Hippocampal formation (tissue), 2 donors: ENCODE measurements at places on chromosomes 3 and 15.

- no peak for DNase-seq
Observed at GRCh38 chr15:100334015-100334414, 7.8 kb downstream of the ADAMTS17 start.

DNA sequence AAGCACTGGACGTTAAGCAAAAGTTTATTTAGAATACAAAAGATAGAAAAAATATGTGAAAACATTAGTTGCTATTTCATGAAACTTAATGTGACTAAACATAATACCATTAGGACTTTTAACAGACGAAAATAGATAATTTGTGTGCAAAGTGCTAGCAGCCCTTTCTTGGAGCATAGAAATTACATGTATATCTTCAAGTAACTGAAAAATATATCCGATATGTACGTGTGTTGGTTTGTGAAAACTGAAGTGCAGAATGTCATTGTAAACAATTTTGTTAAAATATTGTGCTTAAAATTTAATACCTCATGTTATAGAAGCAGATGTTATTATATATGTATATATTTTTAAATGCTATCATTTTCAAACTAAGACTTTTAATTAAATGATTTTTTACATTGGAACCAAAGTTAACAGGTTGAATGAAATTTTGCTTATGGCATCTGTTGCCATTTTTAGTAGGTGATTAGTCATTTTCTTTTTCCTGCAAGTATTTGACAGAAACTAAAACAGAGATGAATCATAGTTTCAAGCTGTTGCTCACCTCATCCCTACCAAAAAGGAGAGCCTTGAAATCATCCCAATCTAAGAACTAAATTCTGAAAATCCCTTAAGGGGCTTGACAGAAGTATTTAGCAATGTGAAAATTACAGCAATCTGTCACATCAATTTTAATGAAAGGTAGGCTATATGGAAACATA is 334.8 kb downstream of the NAALADL2 start:
- DNase-seq, result no peak

GRCh38 chr3:44439499-44440295 is 37.8 kb downstream of the ZNF445 start:
- peak; percentile 13 for DNase-seq

DNA sequence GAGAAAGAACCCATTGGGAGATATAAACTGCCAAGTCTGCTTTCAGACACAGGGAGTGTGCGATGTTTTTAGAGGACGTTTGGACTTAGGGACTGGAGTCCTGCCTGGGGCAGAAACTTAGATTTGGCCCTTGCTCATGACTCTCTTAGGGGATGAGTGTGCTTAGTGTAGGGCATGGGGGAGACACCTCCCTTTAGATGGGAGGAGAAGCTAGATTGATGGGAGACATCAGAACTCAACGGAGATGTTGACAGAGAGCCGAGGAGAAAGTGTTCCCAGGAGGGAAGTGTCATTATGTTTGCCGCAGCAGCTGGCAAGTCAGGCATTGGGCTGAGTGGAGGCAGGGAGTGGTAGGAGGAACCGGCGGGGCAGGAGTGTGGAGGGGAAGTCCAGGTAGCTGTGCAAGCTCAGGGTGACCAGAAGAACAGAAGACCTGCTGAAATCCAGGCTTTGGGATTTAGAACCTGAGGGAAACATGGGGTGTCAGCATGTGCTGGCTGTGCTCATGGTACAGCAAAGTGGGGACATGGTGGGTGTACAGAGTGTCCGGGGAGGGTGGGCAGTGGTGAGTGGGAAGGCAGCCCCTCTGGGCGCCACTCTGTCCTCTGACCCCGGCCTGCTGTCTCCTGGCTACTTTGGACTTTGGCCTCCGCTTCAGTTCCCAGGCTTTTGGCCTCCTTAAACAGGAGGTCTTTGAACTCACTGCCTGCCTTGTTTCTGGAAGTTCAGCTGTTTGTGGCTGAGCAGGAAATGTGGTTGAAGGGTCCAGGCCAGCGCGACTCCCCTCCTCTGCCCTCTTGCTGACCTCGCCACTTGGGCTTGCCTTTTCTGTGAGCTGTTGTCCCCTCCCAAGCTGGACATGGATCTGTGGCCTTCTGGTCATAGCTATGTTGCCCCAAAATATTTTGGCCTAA is 324.0 kb upstream of the LRRFIP2 start:
- no peak for DNase-seq

DNA sequence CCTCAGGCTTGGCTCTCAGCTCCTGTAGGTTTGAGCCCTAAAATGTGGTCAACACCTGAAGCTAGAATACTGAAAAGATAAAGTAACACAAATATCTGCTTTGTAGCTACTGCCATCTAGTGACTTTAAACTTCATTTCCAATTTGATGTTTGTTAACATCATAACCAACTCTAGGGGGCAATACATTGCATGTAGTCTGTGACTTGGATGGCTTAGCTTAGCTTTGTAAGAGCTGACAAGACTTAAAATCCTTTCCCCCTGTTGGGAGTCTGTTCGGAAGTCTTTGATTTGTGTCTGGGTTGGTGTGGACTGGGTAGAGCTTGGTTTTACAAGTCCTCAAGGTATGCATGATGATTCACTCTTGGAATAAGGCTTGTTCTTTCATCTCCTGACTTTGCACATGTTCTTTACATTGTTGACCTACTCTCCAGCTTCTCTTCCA is 51.7 kb downstream of the SCN11A start:
- no peak for DNase-seq

- DNase-seq, result no peak
Observed at GRCh38 chr15:71055461-71055860, 59.8 kb upstream of the THSD4 start.

GRCh38 chr3:180680097-180680430 is 775 bp upstream of the CCDC39 start:
- DNase-seq, result peak; percentile 42

DNA sequence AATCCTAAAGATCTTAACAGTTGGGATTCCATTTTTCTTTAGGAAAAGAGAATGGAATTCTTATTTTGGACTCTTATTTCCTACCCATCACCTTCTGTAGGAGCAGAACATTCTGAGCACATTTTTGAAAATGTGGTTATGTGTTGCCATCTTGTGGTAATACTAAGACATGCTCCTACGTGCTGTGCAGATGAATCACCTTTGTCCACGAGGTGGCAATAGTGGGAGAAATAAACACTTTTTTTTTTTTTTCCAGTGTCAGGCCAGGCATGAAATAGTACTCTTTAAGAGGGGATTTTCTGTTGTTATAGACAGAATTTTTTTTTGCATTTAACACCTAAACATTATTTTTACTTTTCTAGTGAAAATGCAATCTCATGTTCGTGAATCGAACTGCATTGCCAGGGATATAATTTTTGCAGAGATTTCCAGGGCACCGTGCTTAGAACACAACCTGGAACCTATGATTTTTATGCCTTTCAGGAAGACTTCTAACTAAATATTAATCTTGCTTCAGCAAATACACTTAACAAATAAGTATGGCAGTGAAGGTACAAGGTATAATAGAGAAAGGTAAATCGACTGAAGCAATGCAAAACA is 196.6 kb downstream of the GAP43 start:
- peak; percentile 8 for DNase-seq

DNA sequence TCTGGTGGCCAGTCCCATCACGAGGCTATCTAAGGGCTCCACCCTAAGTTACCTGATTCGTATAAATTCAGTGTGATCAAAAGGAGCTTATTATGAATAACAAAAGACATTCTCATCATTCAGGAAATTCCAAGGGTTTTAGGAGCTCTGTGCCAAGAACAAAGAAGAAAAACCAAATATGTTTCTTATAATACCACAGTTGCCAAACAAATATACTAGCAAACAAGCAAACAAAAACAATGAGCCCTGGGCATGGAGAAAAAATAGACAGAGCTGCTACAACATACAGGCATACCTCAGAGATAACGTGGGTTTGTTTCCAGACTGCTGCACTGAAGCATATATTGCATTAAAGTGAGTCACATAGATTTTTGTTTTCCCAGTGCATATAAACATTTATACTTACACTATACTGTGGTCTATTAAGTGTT is 20.2 kb upstream of the CFAP161 start:
- DNase-seq, result no peak

GRCh38 chr15:23647421-23648370 is at the start of gene MAGEL2:
Gene MAGEL2, minus strand, starts transcription at chr15:23647867. Its CDS starts 125 bp downstream, at chr15:23647742.
- peak; percentile 6 for DNase-seq

- DNase-seq, result no peak
Observed at GRCh38 chr3:81352867-81353266, 408.6 kb downstream of the GBE1 start.

DNA sequence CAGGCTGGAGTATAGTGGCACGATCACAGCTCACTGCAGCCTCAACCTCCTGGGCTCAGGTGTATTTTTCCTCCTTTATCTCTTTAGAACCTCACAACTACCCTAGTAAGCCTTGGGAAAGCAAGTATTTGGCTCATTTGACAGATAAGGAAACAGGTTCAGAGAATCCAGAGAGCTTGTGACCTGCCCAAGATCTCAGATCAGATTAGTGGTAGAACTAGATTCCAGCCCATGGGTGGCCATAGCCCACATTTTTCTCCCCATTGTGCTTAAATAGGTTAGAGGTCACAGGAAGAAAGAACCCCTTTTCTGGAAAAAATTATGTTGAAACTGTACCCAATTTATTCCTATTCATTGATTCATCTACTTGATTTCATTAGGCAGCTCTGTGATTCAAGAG is 64.3 kb downstream of the TSC22D2 start:
- DNase-seq, result no peak

DNA sequence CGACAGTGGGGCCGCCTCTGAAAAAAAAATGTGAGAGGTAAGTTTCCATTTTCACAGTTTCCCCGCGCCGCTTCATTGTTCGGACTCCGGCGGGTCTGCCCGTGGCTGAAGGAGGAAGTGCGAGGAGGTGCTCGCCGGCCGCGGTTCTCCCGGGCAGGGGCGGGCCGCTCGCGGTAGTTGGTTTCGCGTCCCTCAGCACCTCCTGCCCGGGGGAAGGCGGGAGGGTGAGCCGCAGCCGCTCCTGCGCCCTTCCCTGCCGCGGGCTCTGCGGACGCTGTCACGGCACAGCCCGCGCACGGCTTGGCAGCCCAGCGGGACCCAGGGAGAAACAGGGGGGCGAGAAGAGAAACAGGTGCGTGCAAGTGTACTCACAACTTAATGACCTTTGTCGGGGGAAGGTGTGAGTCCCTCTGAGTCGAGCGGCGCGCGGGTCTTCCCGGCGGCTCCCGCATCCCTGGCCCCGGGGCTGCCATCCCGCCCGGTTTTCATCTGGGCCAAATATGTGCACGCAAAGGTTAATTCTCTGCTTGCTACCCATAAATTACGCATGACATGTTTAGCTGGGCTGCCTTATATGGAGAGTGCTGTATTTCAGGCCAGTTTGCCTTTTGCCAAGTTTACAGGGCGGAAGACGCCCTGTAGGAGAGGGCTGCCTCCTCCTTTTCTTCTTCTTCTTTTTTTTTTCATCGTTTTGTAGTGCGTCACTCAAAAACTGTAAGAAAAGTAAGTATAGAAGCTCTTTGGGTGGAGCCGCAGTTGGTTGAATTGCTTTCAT is 514 bp downstream of the MBNL1 start:
- peak; percentile 66 for DNase-seq

DNA sequence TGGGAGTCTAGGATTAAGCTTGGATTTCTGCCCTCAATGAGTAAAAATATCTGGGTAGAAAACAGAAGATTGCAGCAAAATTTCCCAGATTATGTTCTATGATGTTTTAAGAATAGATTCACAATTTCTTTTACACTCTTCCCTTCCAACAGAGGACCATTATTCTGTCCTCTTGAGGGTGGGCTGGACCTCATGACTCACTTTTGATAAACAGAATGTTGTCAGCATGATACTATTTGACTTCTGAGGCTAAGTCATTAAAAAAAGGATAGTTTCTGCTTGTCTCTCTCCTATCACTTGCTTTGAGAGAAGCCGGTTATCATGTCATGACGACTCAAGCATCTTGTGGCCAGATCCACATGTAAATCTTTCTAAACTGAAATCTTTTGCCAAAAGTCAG is 396.2 kb upstream of the CDIN1 start:
- DNase-seq, result no peak

DNA sequence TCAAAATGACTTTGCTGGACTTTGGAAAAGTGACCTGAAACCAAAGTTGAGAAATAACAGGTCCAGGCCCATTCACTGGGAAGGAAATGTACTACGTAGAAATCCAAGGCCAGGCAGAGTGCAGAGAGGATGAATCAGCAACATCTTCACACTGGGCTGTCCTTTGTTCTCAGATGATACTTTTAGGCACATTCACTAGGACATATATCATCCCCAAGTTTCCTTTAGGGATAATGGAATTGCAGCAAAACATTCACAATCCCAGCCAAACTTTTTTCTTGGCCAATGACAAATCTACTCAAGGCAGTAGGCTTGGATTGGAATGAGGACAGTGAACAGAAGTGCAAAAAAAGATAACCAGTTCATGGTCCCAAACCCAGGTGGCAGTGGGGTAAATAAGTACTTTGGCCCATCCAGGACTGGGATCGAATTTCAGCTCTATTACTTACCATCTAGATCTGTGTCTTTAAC is 75.1 kb downstream of the CLDN11 start:
- DNase-seq, result peak; percentile 37

DNA sequence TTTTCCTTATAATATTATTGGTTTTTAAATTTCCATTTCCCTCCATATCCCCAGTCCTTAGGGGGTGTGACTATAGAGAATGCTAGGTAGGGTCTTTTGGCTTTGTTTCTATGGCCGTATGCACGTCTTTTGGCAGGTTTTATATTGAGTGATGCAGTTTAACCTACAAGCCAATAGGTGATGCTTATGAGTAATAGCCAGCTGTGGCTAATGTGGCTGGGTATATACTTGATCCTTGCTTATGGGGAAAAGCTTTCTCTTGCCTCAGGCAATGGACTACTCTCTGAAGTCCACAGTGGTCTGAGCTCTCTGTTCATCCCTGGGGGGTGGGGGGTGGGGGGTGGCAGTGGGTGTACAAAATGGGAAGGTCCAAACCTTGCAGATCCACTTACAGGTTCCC is 223.9 kb downstream of the MFSD1 start:
- no peak for DNase-seq

DNA sequence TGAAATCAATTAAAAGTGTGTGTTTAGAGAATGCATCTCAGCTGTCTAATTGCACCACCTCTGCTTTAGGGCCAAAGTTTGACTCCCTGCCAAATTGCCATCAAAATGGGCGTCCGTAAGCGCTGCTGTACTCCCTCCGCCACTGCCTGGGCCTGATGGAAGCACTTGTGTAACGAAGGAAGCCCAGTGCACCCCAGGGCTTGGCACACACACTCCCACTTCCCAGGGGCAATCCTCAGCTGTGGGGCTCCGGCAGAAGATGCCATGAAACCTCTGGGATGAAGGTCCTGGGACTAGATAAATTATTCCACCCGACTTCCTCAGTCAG is 137.8 kb downstream of the RORA start:
- no peak for DNase-seq

GRCh38 chr3:116139641-116140040 is 305.6 kb downstream of the LSAMP start:
- DNase-seq, result peak; percentile 80

DNA sequence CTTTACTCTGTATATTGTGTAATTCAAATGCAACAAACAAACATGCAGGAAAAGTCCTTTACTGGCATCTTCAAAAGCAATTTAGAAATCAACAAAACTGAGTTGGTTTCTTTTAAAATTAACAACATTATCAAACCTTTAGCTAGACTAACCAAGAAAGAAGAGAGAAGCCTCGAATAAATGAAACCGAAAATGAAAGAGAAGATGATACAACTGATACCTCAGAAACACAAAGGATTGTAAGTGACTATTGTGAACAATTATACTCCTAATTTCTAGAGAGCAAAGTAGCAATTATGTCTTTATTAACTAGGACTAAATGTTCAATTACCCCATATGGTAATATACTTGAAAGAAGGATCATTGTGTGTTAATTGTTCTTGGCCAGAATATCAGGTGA is 49.2 kb upstream of the P3H2 start:
- no peak for DNase-seq

- DNase-seq, result no peak
Observed at GRCh38 chr3:58180940-58181587, 29.7 kb downstream of the DNASE1L3 start.

GRCh38 chr15:76062286-76062685 is 2.5 kb downstream of the TMEM266 start:
- DNase-seq, result no peak
